ENCODE measurements at places on chromosomes 3 and 15. TPM values are rescaled to one million over a fixed set of nuclear protein-coding genes. Genes with fewer than 3 reads are reported as not detected.
A peak's percentile ranks its signal among the peaks of the same experiment; 100 is the strongest.

ST8SIA2 gene
- not detected for total RNA-seq

USP4 gene
- 69.2 TPM for total RNA-seq

GRCh38 chr3:55965776-55966175 lies 478.7 kb upstream of the WNT5A start:
- peak; percentile 52 for ATAC-seq

DNA sequence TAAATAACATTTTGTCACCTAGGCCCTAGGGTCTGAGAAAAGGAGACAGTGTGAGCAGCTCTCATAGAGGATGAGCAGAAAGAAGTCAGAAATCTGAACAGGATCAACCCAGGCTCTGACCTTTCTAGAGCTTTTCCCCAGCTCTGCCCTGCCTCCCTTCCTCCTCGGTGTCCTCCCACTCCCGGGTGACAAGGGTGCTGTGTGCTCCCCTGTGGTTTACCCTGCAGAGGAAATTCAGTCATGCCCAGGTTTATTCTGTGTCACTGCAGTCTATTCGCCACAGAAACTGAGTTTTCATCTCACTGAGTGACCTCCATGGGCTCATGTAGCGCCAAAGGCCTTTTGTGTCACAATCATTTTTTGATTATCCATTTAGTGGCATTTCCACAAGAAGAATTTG lies 76.6 kb downstream of the IL12A start:
- peak; percentile 38 for ATAC-seq

DNA sequence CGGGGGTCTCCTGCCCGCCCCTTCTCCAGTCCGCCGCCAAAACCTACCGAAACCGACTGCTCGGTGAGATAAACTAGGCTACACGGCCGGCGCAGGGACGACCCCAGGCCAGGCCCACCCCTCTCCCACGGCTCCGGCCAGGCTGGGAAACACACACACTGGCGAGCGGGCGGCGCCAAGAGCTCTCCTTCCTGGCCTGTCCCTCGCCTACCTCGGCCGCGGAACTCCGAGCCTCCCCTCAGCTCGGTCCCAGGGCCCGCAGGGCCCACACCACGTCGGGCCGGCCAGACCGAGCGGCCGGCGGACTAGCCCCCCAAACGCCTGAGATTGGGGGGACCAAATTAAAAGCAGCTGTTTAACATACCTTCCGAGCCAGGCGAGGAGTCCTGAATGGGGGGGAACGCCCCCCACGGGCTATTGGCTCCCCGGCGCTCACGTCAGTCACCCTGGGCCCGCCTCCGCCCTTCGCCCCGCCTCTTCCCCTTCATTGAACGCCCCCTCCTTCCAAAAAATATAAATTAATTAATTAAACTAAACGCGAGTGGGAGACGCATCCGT lies 4.0 kb upstream of the SIN3A start:
- ATAC-seq, result peak; percentile 17

DNA sequence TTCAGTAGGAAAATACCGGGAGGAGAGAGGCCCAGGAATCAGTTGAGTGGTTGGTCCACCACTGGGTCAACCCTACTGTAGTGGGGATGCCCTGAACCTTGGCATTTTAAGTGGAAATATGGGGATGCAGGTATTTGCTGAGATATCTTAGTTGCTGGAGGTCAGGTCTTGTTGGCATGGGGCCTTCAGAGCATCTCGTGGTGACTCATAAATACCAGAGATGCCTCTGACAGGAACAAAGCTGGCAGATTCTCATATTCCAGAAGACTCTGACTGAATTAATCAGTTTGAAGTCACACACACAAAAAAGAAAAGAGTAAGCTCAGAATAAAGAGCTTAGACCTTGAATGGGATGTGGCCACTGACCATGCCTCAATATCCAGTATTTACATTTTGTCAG lies 91.6 kb downstream of the CACNA2D3 start:
- ATAC-seq, result no peak

DNA sequence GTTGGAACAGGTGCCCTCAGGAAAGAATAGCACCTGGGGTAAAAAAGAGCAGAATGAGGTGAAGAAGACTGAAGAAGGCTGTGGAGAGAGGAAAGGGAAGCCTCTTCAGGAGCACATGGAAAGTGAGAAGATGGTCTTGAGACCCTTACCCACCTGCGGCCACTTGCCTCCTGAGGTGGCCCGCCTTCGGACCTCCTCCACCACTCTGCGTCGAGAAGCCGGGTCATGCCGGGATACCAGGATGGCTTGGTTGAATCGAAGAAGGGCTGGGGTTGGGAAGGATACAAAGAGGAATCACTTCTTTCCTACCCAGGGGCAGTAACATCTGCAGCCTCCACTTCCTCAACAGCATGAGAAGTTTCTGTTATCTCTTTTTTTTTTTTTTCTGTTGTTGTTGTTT lies 3.0 kb downstream of the LPCAT4 start:
- no peak for ATAC-seq

DNA sequence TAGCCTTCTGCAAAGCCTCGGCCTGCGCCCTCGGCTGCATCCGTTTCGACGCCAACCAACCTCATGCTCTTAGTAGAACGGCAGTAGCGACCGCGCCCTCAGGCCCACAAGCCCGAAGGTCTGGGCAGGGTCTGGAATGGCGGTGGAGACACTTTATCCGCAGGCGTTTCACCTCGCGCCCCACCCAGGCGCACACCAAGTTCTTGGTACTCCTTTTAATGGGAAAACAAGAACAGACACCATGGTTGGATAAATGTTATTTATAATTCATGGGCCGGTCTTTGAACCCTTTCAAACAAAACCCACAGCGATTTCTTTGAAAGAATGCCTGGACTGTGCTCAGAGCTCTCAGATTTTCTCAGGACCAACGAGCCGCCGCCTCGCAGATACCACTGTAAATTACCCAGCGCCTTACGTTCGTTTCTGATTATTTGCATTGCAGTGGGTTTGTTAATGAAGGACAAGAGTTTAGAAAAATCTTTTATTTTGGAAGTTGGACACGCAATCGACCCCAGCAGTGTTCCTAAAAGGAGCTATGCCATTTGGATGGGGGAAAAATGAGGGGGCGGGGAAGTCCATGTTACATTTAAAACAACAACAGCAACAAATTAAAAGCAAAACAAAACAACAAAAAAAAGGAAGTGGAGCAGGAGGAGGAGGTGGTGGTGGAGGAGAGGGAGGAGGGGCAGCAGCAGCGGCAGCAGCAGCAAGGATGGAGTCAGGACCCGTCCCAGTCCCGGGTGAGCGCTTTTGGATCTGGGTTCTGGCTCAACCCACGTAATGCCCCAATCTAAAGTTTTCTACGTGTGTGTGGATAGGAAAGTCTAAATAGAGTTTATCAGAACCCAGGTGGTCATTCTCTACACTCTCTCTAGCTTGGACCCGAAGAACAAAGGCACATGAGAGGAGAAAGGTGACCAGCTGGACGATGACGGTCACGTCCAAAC lies 993 bp upstream of the ISL2 start:
- no peak for ATAC-seq

- ATAC-seq, result no peak
Observed at GRCh38 chr15:63677778-63678177, 80.6 kb downstream of the FBXL22 start.
